Erythroblast (primary cell): ENCODE measurements at places on chromosomes 3 and 15.
A peak's percentile ranks its signal among the peaks of the same experiment; 100 is the strongest.

DNA sequence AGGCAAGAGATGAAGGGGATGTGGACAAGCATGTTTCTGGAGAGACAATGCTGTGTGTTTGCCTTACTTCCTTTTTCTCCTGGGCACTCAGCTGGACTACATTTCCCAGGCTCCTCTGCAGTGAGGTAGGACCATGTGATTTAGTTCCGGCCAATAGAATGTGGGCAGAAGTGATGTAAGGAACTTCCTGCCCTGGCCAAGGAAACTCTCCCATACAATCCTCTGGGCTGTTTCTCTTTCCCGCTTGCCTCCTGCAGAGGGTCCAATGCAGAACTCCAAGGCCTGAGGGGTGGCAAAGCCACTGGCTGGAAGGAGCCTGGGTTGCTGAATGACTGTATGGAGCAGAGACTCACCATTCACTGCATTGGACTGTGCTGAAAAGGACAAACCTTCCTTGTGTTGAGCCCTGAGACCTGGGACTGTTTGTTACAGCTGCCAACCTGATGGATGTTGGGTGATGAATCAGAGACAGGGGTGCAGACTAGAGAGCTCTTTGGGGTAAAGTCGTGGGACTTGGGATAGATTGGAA, 82.7 kb upstream of the SLC6A6 start:
- peak; percentile 28 for DNase-seq

GRCh38 chr3:112132975-112133448, at the start of gene GCSAM:
TSS of gene GCSAM (minus strand) at chr3:112133248. CDS start at chr3:112133120, 128 bp downstream.
- no peak for DNase-seq

DNA sequence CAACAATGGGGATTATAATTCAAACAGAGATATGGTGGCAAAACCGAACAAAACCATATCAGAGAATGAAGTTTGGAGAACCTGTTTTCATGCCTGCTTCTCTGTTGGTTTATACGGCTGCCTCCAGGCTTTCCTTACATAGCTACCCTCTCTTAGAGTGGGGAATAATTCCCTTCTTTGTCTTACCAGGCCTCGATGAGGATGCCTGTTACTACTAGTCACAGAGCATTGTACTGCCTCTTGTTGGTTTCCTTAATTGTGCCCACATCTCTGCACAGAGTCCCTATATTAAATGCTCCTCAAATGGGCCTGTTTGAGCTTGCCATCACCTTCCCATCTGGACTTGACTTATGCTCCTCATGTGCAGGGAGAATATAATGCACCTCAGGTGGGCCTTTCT, 92.9 kb downstream of the NCEH1 start:
- DNase-seq = no peak

DNA sequence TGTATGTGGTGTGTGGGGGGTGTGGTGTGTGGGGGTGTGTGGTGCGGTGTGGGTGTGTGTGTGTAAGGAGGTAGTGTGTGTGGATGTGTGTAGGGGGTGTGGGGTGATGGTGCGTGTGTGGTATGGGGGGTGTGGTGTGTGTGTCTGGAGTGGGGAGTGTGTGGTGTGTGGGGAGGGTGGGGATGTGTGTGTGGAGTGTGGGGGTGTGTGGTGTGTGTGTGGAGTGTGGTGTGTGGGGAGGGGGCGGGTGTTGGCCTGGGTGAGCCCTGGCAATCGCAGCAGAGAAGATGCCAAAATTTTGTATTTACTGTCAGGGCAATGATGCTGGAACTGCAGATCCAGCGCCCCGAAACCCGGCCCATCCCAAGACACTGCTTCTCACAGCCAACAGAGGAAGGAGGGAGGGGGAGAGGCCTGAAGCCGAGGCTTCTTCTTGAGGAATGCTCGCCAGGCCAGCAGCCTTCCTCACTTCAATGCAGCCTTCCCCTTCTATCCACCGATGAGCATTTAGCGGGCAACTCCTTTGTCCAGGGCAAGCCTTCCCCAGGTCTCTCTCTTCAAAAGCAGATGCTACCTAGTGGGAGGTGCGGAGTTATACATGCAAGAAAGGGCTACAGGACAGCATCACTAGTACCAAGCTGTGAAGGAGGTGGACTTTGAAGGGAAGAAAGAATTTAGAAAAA, 11.9 kb upstream of the SRP14 start:
- peak; percentile 45 for DNase-seq

GRCh38 chr3:45253316-45253715, 27.2 kb upstream of the TMEM158 start:
- no peak for DNase-seq
